ENCODE measurements at places on chromosomes 13 and 19. TPM values are rescaled to one million over a fixed set of nuclear protein-coding genes. Genes with fewer than 3 reads are reported as not detected.

GRCh38 chr13:91078093-91078679, 269.3 kb upstream of the MIR17HG start:
- no peak for DNase-seq

GRCh38 chr13:37648609-37649008, 50.0 kb upstream of the POSTN start:
- DNase-seq: no peak

The STOML3 gene
- not detected for total RNA-seq

The B9D2 gene
- total RNA-seq: 8.2 TPM

The CYP2S1 gene
- 2.1 TPM for total RNA-seq

The ANKRD24 gene
- 31.9 TPM for total RNA-seq

The CCNA1 gene
- 7.8 TPM for total RNA-seq

Measured in dorsolateral prefrontal cortex (tissue), 122 donors.